ENCODE measurements at places on chromosomes 4 and X.

DNA sequence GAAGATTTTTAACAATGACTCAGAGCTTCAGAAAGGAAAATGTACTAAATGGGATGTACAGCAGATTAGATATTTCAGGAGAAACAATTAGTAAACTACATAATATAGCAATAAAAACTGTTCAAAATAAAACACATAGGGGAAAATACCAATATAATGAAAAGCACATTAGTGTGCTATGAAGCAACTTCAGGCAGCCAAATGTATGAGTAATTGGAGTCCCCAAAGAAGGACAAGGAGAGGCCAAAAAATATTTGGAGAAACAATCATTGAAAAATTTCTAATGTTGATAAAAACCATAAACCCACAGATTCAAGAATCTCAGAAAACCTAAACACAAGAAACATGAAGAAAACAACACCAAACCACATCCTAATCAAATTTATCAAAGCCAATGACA, 129.3 kb upstream of the CHRDL1 start:
- no peak for DNase-seq

- no peak for DNase-seq
Measured at GRCh38 chrX:45660477-45660876, 459.8 kb upstream of the DIPK2B start.

DNA sequence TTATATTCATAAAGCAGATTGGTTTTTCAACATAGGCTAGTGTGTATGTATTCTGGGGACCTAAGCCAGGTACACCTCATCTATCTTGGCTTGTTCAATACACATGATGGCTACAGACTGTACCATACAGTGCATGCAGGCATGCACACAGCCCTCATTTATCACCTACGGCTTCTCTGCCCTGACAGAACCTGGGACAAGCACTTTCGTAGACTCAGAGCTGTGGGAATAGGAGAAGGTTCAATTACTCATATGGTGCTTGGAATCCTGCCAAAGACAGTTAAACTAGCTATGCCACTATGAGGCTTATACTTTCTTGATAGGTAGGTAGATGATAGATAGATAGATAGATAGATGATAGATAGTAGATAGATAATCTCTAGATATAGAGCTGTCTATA, 457.2 kb downstream of the GALNTL6 start:
- no peak for DNase-seq

GRCh38 chr4:105451346-105451745, 22.5 kb downstream of the PPA2 start:
- DNase-seq: no peak

DNA sequence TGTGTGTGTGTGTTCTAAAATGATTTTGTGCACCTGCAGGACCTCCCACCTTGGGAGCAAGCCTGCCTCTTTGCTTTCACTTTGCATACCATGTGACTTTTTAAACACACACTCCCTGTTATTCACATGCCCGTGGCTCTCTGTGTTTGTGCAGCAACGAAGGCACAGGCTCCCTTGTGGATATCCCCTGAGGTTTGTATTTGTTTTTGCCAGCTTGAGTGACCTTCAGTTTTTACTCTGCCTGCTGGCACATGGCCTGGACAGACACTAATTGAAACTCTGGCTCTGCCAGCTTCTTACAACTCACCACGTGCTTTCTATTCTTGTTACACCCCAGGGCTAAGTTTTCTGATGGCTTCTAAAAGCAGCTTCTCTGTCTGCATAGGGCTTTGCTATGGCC, 885.8 kb downstream of the SH3BGRL start:
- DNase-seq: peak; percentile 1

DNA sequence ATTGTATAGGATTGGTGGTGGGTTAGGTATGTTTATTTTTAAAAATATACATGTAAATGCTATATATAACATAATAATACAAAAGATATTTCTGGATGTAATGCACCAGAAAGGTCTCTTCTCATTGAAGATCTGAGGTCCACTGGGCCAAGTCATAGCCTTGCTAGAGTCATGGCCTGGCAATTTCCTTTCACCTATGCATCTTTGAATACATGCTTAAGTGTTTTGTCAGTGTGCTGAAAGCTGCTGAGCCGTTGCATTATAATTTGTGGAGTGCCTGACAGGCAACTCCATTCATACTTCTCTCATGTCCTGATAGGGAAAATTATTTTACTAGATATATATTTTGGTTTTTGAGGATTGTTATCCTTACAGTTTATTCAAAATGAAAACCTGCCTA, 410.2 kb upstream of the CT83 start:
- DNase-seq: no peak

DNA sequence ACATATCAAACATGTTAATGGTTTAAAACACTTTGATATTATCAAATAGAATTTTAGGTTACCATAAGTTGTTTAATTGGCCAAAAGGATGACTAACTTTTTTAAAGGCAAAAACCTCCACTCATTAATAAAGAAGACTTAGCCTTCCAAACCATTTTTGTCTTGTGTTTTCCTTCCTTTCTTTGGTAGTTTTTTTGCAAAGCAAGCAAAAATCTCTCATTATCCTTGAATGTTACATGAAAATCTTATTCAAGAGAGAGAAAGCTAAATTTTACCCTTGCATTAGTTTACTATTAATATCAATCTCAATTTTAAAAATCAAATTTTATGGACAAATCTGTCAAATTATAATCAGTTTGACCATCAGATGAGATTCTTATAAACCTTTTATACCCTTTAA, 419.5 kb downstream of the SPIN4 start:
- DNase-seq: no peak

GRCh38 chrX:1323315-1323714, 13.3 kb upstream of the IL3RA start:
- no peak for DNase-seq

DNA sequence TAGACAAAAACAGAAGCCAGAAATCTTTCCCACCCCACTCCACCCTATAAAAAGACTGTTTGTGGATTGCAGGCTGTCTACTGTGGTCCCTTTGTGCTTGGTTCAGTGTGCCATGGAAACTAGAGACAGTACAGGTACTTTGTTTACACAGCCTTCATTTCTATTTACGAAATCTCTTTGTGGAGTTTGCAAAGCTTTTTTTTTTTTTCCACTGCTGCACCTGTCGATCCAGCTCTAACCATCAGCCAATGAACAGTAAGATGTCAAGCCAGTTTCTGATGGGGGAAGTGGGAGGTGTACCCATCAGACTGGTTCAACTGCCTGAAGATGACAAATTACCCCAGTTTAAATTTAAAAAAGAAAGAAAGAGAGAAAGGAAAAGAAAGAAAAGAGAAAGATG, 20.2 kb upstream of the LRBA start:
- DNase-seq: no peak

- DNase-seq: no peak
Measured at GRCh38 chr4:98421111-98421510, 159.9 kb downstream of the RAP1GDS1 start.

GRCh38 chrX:108438110-108438623, at the start of gene COL4A6:
Gene COL4A6 (minus strand): TSS chrX:108438422. CDS start chrX:108438196, 226 bp downstream.
- peak; percentile 0 for DNase-seq

- DNase-seq: no peak
Measured at GRCh38 chr4:13208558-13209193, 275.5 kb downstream of the RAB28 start.

DNA sequence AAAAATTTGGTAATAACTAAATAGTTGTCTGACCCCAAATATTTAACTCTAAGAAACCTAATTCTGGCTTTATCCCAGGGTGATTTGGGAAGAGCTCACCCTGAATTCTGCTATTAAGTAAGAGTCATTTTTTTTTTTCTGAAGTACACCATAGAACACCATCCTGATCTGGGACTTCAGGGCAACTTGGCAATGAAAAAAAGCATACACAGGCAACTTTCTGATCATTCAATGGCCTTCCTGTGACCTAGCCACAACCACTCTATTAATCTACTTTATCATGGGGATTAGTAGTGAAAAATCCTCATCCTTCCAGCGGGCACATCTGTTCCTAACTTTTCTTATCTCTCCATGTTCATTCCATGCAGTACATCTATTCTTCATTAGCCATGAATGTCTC, 333.2 kb upstream of the MAD2L1 start:
- DNase-seq: no peak

GRCh38 chr4:1011022-1011665, at the start of gene FGFRL1:
Gene FGFRL1 (plus strand): TSS chr4:1011626. CDS start chr4:1012486, 860 bp downstream.
- peak; percentile 57 for DNase-seq

DNA sequence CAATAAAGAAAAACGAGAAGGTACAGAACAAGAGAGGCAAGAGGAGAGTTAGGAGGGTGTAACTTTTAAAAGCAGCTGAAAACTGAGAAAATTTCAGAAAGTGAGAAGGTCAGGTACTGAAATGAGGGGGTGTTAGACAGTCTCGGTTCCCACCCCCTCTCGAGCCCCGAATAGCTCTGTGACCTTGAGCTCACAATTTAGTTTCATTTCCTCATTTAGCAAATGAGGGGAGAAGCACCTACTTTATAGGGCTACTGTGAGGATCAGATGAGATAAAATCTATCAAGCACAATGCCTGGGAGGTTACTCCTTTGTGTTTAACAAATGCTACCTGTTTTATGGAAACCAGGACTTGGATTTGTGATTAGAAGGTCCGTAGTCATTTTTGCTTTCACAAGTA, 4.9 kb downstream of the UGT8 start:
- DNase-seq: no peak

DNA sequence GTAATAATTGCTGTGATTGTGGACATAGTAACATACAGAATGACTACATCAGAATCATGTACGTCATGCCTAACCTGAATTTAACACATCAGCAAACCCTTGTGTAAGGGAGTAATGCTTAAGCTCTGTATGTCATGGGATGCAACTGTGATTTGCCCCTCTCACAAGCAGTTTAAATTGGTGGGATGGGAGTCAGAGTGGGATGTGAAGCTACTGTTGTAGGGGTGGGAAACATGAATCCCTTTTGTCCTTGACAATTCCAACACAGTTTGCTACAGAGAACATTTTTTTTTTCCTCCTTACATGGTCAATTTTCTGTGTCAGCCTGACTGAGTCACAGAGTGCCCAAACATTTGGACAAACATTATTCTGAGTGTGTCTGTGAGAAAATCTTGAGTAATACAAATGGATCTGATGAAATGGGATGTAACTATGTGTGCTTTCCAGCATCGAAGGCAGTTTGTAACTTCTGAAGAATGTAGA, 392.8 kb downstream of the GPM6A start:
- no peak for DNase-seq

DNA sequence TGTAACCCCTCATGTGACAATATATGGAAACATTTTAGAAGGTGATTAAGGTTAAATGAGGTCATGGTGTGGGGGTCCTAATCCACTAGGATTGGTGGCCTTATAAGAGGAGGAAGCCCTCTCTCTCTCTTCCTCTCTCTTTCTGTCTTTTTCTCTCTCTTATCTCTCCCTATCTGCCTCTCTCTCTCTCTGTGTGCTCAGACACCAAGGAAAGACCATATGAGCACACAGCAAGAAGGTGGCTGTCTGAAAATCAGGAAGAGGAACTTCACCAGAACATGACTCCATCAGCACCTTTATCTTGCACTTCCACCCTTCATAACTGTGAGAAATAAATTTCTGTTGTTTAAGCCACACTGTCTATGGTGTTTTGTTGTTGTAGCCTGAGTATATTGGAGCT, 1472.2 kb downstream of the PCDH7 start:
- DNase-seq: no peak

- DNase-seq: no peak
Measured at GRCh38 chr4:11914406-11914805, 485.7 kb upstream of the HS3ST1 start.

GRCh38 chrX:5399403-5399802, 829.3 kb downstream of the NLGN4X start:
- no peak for DNase-seq

- DNase-seq: no peak
Measured at GRCh38 chr4:23934915-23935314, 45.1 kb upstream of the PPARGC1A start.

DNA sequence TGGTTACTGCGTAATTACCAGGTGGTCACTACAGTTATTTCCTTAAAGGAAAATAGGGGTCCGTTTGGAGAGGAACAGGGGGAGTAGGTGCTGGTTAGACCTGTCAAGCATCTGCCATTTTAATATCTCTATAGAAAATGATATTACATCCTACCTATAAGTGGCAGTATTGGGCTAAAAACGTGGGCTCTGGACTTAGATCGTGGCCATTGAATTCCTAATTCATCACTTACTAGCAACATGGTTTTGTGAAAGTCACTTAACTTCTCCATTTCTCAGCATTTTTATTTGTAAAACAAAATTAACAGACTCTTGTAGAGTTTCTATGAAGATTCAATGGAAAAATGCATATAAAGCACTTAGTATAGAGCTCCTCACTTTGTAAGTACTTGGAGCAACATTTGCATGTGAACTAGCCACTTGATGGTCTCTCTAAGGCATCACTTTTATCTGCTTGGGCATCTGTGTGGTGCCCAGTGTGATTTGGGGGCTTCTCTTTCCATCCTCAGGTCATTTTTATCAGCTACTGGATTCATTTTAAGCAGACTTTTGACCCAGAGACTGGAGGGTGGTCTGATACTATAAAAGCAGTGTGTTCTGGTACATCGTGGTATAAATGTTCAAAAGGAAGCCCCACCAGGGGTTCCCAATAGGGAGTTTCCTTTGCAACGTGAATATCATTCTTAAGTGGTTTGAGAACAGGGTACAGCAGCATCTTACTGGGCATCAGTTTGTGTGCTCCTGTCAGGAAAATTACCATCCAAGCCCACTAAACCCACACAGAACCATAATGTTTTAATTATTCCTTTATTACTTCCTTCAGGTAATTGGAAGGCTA, 42.7 kb upstream of the RASSF6 start:
- no peak for DNase-seq

DNA sequence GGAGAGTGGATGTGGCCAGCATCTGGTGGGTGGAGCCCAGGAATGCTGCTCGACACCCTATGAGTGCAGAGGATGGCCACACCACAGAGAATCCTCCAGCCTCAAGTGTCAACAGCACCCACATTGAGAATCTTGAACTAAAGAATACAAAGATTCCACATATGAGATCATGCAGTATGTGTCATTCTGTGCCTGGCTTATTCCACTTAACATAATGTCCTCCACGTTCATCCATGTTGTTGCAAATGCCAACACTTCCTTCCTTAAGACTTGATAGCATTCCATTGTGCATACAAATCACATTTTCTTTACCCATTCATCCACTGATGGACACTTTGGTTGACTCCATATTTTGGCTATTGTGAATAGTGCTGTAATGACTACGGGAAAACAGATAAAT, 145.8 kb downstream of the PRKX start:
- DNase-seq: no peak

GRCh38 chr4:24055623-24056022, 165.8 kb upstream of the PPARGC1A start:
- no peak for DNase-seq

DNA sequence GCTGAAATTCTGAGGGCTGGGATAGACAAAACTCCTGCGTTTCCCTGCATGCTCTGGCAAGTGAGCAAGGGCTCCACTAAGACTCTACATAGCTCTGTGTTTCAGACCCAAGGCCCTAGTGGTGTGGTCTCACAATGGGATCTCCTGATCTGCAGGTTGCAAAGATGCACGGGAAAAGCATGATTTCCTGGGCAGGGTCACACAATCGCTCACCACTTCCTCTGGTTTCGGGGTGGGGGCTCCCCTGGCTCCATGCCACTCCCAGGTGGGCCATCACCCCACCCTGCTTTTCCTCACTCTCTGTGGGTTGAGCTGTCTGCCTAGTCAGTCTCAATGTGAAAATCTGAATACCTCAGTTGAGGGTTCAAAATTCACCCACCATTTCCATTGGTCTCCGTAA, 111.5 kb downstream of the KLF8 start:
- DNase-seq: no peak

GRCh38 chr4:180937083-180937482, 1306.1 kb upstream of the TENM3 start:
- no peak for DNase-seq
